ENCODE measurements at places on chromosomes 2 and 18.

DNA sequence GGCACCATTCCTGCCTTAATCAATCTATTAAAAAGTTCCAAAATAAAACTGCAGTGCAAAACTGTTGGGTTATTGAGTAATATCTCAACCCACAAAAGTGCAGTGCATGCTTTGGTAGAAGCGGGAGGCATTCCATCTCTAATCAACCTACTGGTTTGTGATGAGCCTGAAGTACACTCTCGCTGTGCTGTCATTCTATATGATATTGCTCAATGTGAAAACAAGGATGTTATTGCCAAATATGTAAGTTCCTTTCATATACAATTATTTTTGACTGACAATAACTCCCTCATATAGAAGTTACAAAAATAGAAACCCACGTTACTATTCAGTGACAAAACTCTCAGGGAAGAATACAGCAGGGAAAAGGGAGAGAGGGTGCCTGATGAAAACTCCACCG, 43.0 kb downstream of the OSGEPL1 start:
- DNase-seq, result no peak

GRCh38 chr2:29607038-29607420, 314.4 kb downstream of the ALK start:
- DNase-seq, result no peak

GRCh38 chr2:226802573-226802972, 3.0 kb upstream of the IRS1 start:
- DNase-seq, result no peak

- DNase-seq, result no peak
Observed at GRCh38 chr2:45009303-45009927, at the start of gene SIX2. Gene SIX2, minus strand, starts transcription at chr2:45009452. Its CDS starts 342 bp downstream, at chr2:45009110.

DNA sequence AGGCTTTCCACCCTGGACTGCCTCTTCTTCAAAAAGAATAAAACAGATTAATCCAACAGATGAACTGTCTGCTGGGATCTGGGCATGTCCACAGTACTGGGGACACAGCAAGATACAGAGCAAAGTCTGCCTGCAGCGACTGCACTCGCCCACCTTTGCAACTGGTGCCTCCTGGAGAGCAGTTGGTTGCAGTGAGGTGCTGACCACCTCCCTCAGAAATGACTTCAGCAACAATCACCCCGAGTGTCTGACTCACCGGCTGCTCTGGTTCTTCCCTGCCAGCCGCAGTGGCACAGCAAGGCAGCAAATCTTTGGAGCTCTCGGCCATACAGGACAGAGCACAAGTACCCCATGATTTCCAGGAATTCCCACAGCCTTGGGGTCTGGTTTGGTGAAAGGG, 179.7 kb downstream of the ANAPC1 start:
- DNase-seq, result no peak

GRCh38 chr2:554444-554843, 122.8 kb downstream of the TMEM18 start:
- no peak for DNase-seq

GRCh38 chr2:111042772-111043771, 77.6 kb upstream of the BCL2L11 start:
- DNase-seq, result no peak

- DNase-seq, result no peak
Observed at GRCh38 chr2:189581354-189582139, 961 bp upstream of the SLC40A1 start.

DNA sequence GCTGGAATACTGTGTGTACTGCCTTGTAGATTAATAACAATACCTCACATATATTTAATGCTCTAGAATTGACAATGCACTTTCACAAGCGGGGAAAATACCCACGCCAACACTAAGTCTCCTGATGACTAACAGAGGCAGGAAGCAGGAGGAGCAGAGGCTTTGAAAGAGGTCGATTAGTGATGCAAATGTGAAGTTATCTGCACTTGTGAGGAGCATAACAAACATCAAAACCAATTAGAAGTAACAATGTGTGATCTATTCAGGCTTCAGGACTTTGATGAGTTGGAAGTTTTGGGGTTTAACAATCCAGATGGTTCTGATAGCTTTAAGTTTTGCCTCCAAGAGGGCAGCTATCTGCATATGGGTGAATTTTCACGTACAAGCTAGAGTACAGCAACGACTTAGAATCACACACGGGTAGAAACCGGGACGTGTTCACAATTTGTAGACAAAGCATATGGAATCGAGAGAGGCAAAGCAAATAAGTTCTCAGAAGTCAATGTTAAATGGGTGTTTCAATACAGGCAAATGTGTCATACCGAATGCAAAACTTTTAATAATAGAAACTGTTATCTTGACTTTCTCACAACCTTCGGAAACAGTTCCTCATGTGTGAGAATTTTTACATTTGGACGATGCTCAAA, 114.5 kb downstream of the METTL8 start:
- DNase-seq, result no peak

GRCh38 chr2:181036445-181036844, 56.0 kb downstream of the UBE2E3 start:
- no peak for DNase-seq

DNA sequence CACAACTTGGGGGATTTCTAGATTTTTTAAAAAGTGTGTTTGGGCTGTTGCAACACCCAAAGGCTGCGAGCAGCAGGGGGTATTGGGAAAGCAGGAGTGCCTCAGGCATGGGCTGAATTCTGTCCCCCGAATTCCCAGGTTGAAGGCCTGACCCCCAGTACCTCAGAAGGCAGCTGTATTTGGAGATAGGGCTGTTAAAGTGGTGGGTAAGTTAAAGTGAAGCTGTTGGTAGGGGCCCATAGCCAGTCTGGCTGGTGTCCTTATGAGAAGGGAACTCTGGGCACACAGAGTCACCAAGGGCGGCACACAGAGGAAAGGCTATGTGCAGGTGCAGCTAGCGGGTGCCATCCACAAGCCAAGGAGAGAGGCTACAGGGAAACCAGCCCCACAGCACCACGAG, 717.4 kb downstream of the GALR1 start:
- DNase-seq, result no peak

GRCh38 chr2:17517481-17518211, 594 bp downstream of the RAD51AP2 start:
- no peak for DNase-seq

- DNase-seq, result no peak
Observed at GRCh38 chr2:215290980-215291599, 20.8 kb upstream of the ATIC start.

DNA sequence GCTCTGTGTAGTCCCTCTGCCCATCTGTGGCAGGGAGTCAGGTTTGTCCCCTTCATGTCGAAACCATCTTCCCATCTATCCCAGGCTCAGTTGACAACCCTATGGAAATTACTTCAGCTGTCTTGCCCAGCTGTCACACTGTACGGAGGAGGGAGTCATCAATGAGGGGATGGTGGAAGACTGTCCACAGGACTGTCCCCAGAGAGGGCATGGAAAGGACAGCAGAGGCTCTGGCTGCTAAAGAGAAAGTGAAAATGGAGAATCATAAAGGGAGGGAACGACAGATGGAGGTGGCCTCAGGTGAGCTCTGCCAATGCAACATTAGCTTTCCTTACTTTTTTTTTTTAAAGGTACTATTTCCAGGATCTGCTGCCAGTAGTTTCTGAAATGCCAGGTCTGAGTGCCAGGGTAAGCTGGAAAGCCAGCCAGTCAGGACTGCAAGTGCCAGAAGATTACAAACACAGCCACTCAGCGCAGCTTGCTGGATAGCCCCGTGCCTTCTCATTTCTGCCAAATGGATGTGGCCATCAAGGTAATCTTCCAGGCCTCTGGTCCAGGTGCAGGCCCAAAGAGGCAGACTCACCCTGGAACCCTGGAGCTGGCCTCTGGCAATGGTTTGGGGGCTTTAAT, 192.8 kb downstream of the AGPS start:
- no peak for DNase-seq
